ENCODE measurements at places on chromosomes 13 and 19. TPM values are rescaled to one million over a fixed set of nuclear protein-coding genes. Genes with fewer than 3 reads are reported as not detected.
A peak's percentile ranks its signal among the peaks of the same experiment; 100 is the strongest.

Gene STARD13
- 2.9 TPM for total RNA-seq

DNA sequence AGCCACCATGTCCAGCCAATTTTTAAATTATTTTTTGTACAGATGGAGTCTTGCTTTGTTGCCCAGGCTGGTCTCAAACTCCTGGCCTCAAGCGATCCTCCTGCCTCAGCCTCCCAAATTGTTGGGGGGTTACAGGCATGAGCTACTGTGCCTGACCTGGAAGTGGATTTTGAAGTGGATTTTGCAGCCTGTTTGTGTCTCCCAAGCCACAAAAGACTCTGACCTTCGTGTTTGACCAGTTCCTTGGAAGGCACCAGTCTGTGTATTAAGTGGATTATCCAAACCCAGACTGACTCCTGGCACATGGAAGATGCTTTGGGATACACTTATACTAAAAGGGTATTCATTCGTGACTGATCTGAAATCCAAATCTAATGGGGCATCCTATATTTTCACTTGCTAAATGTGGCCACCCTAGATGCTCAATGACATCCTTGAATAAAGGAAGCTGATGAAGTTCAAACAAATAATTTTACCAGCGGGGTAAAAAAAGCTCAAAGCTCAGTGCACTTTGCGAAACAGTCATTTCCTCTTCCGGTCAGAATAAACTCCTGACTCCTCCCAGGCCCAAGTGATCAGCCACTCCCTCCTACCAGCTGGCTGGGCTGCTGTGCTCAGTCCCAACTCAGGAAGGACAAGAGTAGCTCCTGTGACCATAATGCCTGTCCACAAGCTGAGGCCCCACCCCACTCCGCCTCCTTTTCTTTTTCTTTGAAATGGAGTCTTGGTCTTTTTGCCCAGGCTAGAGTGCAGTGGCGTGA, 32.6 kb upstream of the GATAD2A start:
- no peak overlapping the region for H3K4me3 ChIP-seq
- H3K27ac ChIP-seq, result no peak overlapping the region
- H3K36me3 ChIP-seq, result no peaks in the 10 kb centered on the region
- peak; percentile 65 for DNase-seq

DNA sequence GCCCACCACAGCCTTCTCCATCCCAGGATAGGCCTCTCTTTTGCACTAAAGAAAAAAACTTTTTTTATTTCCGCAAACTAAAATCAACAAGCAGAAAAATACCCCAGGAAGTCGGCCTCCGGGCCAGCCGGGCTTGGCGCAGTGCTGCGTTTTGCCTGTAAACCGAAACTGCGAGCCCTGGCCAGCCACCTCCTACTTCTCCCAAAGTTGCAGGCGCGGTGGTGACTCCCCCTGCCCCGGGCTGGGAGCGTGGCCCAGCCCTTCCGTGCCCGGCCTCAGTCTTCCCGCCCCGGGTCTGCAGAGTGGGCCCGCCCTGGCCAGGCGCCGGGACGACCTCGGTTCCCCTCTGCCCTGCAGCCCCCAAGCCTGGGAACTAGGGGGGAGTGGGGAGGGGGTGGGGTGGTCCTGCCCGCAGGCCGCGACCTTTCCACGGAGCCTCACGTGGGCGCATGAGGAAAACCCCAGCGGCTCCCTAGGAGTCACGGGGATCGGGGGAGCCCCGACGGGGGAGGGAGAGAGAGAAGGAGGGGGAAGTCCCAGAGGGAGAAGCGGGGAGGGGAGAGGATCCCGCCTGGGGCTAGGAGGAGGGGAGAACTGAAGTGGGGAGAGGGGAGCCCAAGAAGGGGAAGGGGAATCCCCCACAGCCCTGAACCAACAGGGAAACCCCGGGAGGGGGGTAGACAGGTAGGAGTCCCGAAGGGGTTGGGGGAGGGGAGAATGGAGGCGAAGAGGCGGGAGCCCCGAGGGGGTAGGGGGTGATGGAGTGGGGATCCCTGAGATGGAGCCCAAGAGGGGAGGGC, 3.0 kb downstream of the GADD45B start:
- H3K36me3 ChIP-seq, result no peaks in the 10 kb centered on the region
- H3K27me3 ChIP-seq, result peaks cover 49% of the 10 kb centered on the region
- peaks cover 10% of the 10 kb centered on the region for H3K4me1 ChIP-seq
- no peak overlapping the region for H3K27ac ChIP-seq
- peak; percentile 89 for DNase-seq

Gene C19orf85
- total RNA-seq, result 1.7 TPM

DNA sequence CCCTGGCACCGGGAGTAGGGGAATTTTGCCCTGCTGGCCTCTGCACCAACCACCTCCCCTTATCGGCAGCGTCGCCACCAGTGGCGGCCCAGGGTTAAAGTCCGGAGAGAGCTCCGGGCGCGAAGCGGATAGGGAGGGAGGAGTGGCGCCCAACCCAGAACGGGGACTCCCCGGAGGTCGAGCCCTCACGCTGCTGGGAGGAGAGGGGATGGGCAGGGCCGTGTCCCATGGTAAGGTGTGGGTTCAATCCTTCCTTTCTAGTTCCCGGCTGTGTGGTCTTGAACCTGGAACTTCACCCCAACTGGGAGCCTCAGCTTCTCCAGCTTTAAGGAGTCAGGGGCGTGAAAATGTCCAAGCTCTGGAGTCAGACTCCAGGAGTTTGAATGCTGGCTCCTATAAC, 23.3 kb upstream of the BCL3 start:
- DNase-seq, result peak; percentile 60
- 0 out of 2 replicates have a peak, but pooled peaks cover 8% of the 10 kb centered on the region for H3K4me1 ChIP-seq
- H3K36me3 ChIP-seq, result no peaks in the 10 kb centered on the region

Gene ZNF728
- total RNA-seq, result not detected

DNA sequence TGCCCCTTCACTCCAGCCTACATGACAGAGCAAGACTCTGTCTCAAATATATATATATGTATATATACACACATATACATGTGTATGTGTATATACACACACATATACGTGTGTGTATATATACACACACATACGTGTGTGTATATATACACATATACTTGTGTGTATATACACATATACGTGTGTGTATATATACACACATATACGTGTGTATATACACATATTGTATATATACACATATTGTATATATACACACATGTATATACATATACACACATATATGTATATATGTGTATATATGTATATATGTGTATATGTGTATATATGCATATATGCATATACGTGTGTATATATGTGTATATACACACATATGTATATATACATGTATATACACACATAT, 173.3 kb downstream of the GPC5 start:
- H3K4me1 ChIP-seq, result no peaks in the 10 kb centered on the region
- H3K27me3 ChIP-seq, result no peaks in the 10 kb centered on the region
- H3K36me3 ChIP-seq, result no peaks in the 10 kb centered on the region
- no peak for DNase-seq

DNA sequence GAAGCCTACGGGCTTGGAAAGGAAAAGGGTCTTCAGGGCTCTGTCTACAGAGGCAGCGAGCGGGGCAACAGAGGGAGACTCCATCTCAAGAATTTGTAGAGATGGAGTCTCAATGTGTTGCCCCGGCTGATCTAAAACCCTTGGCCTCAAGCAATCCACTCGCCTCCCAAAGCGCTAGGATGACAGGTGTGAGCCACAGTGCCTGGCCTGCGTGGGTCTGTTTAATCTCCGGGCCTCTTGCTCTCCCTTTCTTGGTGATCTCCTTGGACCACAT, 8.1 kb downstream of the RPS9 start:
- no peaks in the 10 kb centered on the region for H3K27me3 ChIP-seq
- H3K27ac ChIP-seq, result peak overlapping the region; percentile 94
- peak; percentile 38 for DNase-seq
- peaks cover 18% of the 10 kb centered on the region for H3K4me1 ChIP-seq
- no peak overlapping the region for H3K4me3 ChIP-seq

DNA sequence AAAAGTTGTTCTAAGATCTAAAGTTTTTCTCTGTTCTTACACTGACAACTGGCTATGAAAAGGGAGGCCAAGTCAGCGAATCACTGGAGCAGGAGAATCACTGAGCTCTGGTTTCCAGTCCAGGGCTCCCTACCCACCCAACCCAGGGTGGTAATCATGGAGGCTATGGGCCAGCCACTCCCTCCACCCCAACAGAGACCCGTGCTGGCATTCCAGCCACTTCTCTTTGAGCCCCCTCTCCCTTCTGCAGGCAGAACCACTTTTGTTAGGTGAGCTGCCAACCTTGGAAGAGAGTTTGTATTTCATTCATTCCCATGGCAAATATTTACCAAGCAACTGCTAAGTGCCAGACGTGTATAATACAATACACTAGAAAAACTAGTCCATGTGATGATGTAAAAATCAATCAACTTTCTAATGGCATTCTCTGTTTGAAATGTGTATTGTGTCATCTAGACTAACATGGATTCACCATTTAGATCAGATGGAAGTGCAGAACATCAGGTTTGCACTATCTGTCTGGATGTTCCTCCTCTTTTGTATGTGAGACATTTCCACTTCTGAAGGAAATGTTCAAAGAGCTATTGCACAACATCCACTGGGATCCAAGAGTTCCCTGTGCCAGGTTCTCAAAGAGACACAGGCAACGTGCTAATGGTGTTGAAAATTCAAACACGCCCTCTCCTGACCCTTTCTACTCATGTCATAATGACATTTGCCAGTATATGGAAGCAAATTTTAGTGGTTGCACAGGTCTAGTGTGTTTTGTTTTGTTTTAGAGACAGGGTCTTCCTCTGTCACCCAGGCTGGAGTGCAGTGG, 5.3 kb downstream of the MLNR start:
- peaks cover 6% of the 10 kb centered on the region for H3K4me1 ChIP-seq
- H3K36me3 ChIP-seq, result no peaks in the 10 kb centered on the region
- H3K4me3 ChIP-seq, result no peak overlapping the region
- no peak overlapping the region for H3K27ac ChIP-seq
- peaks cover 47% of the 10 kb centered on the region for H3K27me3 ChIP-seq

Gene MEIOSIN
- 0.28 TPM for total RNA-seq

- no peak for DNase-seq
- H3K4me1 ChIP-seq, result peaks cover 7% of the 10 kb centered on the region
- no peaks in the 10 kb centered on the region for H3K36me3 ChIP-seq
- no peak overlapping the region for H3K27ac ChIP-seq
- H3K4me3 ChIP-seq, result no peak overlapping the region
- no peaks in the 10 kb centered on the region for H3K27me3 ChIP-seq
Observed at GRCh38 chr13:103694471-103694870, 628.3 kb upstream of the SLC10A2 start.

DNA sequence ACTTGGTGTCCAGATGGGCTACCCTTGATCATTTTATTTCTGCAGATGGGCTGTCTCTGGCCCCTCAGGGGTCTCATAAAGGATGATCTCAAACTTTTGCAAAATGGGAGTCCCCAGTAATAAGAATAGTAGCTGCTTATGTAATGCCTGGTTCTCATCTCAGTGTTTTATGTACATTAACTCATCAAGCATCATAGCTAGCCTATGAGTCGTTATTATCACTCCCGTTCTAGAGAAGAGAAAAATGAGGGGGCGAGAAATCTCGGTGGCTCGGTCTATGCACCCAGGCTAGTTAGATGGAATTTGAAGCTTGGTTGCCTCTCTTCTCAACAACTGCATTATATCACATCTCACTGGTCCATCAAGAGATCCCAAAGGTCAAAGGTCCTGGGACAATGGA, 3.4 kb downstream of the CACNG6 start:
- peaks cover 77% of the 10 kb centered on the region for H3K27me3 ChIP-seq
- H3K36me3 ChIP-seq, result no peaks in the 10 kb centered on the region
- no peak for DNase-seq
- peaks cover 11% of the 10 kb centered on the region for H3K4me1 ChIP-seq

DNA sequence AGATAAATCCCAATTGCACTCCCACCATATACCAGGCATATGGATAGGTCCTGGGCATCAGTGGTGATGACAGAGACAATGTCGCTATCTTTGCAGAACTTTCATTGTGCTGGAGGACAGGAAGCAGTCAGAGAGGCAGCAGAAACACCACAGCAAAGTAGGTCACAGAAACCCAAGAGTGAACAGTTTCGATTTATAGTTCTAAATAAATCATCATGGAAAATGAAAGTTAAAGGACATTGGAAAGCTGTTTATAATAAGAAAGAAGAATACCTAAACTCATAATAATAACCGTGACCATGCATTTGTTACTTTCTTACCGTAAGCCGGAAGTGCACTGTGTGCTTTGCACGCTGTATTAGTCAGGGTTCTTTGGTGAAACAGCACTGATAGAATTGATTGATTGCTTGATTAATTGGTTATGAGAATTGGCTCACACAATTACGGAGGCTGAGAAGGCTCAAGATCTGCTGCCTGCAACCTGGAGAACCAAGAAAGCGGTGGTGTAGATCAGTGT, 38.9 kb downstream of the ALOX5AP start:
- H3K4me1 ChIP-seq, result peaks cover 6% of the 10 kb centered on the region
- no peak overlapping the region for H3K4me3 ChIP-seq
- no peaks in the 10 kb centered on the region for H3K27me3 ChIP-seq
- no peaks in the 10 kb centered on the region for H3K36me3 ChIP-seq
- no peak for DNase-seq
- H3K27ac ChIP-seq, result no peak overlapping the region

GRCh38 chr19:41521931-41522555, 53.9 kb upstream of the CEACAM21 start:
- DNase-seq, result peak; percentile 51
- H3K4me3 ChIP-seq, result peak overlapping the region; percentile 53
- peaks cover 5% of the 10 kb centered on the region for H3K4me1 ChIP-seq
- peaks cover 82% of the 10 kb centered on the region for H3K27me3 ChIP-seq

DNA sequence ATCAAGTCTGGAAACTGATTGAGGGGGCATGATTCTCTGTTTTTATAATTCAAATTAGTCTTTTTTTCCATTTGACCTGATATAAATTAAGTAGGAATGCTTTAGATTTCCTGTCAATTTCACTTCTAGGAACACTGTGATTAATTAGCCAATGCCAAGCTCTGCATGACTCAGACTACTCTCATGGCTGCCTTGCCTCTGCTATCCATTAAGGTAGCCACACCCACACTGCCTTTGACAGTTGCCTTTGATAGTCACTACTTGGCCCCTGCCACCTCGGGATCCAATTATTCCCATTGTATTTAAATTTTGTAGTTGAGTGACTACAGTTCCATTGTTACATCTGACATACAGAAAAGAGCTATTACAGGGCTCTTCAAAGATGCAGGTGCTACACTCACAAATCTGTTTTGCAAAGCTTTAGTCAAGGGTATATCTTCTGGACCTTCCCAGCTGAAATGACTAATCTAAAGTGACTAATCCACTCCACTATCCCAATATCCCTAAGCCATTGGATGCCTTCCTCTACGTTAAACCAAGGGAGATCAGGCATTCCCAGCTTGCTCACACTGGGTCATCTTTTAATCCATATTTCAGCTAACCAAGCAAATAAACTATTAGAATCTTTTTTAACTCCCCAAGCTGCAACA, 1193.1 kb upstream of the MIR17HG start:
- no peak overlapping the region for H3K27ac ChIP-seq
- no peak overlapping the region for H3K4me3 ChIP-seq
- H3K27me3 ChIP-seq, result no peaks in the 10 kb centered on the region

DNA sequence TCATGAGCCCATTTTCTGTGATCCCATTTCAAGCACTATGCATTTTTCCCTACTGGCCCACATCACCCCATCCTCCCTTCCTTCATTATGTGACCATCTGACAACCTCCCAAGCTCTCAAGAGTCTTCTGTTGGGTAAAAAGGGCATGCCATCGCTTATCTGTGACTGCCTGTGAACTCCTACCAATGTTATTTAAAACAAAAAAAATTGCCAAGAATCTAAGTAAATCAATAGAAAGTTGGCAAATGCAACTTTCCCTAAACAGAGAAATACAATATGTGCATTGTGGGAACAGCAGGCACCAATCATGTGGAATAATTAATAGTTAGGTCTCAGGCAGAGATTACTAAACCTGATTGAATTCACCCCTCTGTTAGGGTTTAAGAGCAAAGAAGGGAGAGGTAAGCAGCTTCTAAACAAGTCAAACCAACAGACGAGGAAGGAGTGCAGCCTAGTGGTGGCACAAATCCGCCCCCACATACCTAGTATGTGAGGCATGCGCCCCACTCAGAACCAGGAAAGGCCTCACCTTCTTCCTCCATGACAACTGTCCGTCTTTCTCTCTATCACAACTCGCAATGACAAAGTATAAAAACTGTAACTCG, 29.8 kb downstream of the DZIP1 start:
- peak; percentile 10 for DNase-seq
- no peak overlapping the region for H3K4me3 ChIP-seq
- no peaks in the 10 kb centered on the region for H3K27me3 ChIP-seq
- H3K36me3 ChIP-seq, result peaks cover 9% of the 10 kb centered on the region

Measured in GM23338 (cell line).